ENCODE measurements at places on chromosomes 1 and 21. TPM values are rescaled to one million over a fixed set of nuclear protein-coding genes. Genes with fewer than 3 reads are reported as not detected.

The OLIG2 gene
- total RNA-seq: not detected

DNA sequence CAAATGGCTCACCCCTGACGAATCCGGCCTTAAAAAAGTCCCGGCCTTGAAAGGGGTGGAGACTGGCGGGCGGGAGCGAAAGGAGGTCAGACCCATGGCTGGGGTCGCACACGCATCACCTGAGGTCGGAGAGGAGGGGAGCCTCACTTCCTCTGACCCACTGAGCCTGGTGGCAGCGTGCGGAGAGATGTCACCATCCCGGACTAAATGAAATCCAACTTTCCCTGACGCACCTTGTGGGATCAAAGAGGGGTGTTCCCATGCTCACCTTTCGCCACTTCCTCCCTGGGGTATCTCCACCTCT lies 709 bp upstream of the SLC41A1 start:
- no peak for DNase-seq

The SPRR2F gene
- total RNA-seq: not detected

DNA sequence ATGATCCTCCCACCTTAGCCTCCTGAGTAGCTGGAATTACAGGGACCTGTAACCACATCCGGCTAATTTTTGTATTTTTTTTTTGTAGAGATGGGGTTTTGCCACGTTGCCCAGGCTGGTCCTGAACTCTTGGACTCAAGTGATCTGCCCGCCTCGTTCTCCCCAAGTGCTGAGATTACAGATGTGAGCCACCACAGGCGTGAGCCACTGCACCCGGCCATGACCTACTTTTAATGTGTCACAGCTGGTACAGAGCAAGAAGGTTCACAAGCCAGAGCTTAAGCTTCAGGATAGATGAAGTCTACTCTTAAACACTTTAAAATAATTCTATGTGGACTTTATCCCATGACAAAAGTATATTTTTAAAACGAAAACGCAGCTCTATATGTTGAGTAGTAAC lies 23.6 kb downstream of the ACBD3 start:
- DNase-seq: no peak

- DNase-seq: no peak
Observed at GRCh38 chr1:23081376-23081775, 62.1 kb downstream of the KDM1A start.

The ETV3L gene
- not detected for total RNA-seq
